ENCODE measurements at places on chromosomes 2 and 18.

DNA sequence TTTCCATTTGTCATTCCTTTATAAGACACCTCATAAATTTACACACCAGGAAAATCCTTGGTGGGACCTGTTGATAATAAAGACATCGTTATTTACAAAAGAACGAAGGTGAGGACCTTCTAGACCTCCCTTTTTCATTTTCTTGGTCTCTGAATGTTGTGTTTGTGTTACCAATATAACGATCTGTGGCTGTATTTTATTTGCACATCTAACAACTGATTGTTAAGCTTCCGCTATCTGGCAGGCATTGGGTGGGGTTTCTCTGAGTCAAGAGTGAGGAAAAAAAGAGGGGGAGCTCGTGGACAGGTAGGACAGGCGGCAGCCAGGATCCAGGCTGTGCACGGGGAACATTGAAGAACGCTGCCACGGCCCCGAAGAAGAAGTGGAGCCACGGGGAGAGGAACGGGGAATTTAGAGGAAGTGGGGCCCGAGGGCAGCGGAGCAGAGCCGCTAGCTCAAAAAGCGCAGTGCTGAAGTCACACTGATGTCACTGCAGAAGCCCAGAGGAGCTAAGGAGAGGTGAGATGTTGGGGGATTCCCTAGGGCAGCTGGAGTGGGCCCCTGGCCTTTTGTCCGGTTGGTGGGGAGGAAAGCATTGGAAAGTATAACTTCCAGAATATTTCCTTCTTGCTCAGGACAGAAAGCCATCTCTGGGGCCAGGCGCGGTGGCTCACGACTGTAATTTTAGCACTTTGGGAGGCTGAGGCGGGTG lies 20.9 kb upstream of the DNMT3A start:
- DNase-seq, result no peak

- DNase-seq, result peak; percentile 33
These were observed 412.1 kb downstream of the TSN start for GRCh38 chr2:122167515-122167914.

DNA sequence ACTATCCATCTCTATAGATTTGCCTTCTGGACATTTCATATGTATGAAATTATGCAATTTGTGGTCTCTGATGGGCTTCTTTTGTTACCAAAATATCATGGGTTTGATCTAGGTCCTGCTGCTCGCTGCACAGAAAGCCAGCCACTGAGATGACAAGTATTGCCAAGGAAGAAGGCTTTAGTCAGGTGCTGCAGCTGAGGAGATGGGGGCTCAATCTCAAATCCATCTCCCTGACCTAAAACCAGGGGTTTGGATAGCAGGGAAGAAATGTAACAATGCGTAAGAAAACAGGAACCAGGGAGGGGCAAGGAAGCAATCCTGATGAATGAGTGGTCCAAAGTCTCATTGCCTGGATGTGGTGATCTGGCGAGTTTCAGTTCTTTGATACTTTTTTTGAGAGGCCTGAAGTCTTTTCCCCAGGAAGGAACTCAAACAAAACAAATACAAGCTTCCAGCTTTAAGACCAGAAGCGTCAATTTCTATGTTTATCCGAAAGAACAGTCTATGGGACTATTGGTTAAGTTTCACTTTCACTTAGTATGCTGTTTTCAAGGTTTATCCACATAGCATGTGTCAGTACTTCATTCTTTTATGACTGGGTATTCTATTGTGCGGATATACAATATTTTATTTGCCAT lies 3.4 kb upstream of the CKAP2L start:
- DNase-seq, result no peak

DNA sequence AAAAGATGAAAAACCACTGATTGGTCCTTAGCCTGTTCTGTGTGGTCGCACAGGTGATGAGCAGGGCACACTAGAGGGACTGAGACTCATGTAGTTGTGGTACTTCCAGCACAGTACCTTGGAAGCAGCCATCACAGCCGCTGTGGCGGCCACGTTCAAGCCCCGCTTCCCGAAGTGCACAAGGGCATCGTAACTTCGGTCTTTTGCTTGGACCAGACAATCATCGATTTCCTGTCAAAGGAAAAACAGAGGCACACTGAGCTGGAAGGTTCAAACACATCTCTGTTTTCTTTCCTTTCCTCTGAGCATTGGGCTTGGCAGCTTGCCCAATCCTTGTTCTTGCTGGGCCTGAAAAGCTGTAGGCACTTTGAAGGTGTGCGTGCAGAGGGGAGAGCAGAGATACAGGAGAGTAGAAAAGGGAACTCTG lies 52.6 kb downstream of the MRPL35 start:
- peak; percentile 43 for DNase-seq

- no peak for DNase-seq
These were observed 57.8 kb upstream of the IGFBP2 start for GRCh38 chr2:216575465-216575864.

- no peak for DNase-seq
These were observed 80.5 kb downstream of the CTNNA2 start for GRCh38 chr2:79593237-79593867.

DNA sequence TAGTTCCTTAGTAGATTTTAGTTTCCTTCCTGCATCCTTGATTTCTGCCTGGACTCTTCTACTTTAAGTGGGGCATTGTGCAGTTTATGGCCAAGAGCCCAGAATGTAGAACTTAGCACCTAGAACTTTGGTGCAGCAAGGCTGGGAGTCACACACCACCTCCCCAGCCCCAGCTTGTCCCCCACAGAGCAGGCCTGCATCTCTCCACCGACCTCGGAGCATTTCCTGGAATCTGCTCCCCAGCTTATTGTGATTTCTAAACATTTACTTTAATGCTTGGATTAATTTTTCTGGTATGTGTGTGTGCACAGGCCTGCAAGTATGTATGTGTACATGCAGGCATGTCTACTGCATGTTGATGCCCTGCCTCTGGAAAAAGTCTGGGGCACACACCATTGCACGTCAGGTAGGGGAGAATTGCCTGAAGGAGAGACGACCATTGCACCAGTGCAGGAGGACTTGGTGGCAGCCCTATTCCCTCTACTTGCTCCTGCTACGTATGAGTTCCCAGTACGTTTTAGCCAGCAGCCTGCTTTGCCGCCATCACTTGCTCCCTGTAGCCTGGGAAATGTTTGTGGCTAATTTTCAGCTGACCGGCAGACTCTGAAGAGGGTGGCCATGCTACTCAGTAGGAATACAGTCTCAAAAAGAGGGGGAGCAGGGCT lies 419.9 kb upstream of the HS6ST1 start:
- no peak for DNase-seq

- DNase-seq, result peak; percentile 40
These were observed 155.9 kb downstream of the ESCO1 start for GRCh38 chr18:21444465-21445212.

GRCh38 chr2:201242571-201243277 lies 17.6 kb upstream of the CASP8 start:
- DNase-seq, result no peak

DNA sequence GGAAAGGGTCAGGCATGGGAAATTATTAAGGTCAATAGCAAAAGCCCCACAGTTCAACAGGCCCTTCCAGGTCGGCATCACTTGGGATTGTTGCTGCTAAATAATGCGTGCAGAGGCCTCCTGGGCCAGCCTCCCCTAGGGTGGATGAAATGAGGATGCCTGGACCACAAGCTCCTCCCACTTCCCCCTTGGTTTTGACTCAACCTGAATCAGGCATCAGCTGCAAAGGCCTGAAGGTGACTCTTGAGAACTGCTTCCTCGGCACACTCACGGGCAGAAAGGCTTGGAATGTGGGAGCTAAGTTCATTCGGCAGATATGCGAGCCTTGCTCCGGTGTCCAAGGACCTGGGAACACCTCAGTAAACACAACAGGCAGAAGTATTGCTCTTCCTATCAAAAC lies 69.3 kb downstream of the MBP start:
- no peak for DNase-seq

DNA sequence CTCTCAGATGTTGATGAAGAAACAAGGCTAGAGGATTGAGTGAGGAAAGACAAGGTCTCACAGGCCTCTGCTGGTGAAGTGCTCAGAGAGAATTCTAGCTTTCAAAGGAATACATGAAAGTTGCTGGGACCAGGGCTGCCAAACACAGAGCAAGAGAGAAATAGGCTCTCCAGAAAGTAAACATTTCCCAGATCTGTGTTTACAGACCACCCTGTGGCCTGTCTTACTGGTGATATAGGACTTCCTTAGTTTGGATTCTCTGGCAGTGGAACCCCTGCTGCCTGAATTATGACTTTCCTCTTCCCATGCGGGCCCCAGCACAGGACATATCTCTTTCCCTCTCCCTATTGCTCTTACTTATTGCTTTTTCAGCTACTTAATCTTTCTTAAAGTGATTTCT lies 64.5 kb downstream of the TACR1 start:
- no peak for DNase-seq

- DNase-seq, result no peak
These were observed 234.2 kb downstream of the ASXL3 start for GRCh38 chr18:33812186-33812585.

GRCh38 chr2:175282300-175282699 lies 100.8 kb upstream of the ATP5MC3 start:
- DNase-seq, result peak; percentile 87

- DNase-seq, result peak; percentile 68
These were observed 78.8 kb upstream of the ITGB6 start for GRCh38 chr2:160278879-160279177.

GRCh38 chr2:76870011-76870410 lies 652.2 kb downstream of the LRRTM4 start:
- DNase-seq, result peak; percentile 44

DNA sequence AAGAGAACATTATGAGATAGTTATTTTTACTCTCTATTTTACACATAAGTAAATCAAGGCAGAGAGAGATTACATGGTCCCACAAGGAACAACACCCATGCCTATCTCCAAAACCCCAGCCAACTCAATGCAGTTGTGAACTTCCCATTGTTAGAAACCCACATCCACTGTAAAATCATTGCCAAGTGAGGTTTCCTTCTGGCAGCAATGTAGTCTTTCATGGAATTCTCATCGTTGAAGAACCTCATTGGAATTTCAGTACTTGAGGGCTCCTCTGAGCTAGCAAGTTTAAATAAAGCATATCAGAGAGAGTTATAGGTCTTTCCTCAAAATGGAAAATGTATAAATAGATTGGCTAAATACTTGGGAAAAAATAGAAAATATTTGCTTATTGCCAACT lies 105.2 kb downstream of the RAD51AP2 start:
- DNase-seq, result no peak

DNA sequence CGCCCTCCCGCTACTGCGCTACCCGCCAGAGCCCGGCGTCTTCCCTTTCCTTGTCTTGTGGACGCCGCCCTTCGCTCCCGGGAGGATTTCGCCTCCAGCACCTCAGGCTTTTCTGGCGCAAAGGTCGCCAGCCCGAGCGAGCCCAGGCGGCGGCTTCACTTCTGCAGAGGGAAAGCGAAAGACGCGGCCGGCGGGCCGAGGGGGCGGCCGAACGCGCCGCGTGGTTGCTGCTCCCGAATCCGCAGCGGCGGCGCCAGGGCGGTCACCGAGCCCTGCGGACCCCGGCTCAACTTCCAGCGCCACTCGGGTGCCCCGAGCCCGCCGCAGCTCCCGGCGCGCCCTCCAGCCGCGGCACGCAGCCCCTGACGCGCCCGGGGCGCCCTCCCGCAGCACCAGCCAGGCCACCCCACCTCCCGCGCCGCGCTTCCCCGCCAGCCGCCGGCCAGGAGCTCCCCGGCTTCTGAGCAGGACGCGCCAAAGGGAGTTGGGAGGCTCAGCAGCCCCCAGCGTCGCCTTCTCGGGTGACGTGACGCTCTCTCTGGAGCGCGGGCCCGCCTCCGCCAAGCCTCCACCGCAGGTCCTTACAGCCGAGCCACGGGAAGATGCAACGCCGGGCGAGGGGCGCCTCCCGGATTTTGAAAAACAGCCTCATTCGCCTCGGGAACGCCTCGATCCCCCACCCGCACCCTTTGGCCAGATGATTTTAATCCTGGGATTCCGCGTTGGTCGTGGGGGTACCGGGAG lies 84.9 kb upstream of the EPB41L3 start:
- DNase-seq, result peak; percentile 81

GRCh38 chr18:2919600-2919999 lies 72.8 kb downstream of the EMILIN2 start:
- DNase-seq, result no peak

DNA sequence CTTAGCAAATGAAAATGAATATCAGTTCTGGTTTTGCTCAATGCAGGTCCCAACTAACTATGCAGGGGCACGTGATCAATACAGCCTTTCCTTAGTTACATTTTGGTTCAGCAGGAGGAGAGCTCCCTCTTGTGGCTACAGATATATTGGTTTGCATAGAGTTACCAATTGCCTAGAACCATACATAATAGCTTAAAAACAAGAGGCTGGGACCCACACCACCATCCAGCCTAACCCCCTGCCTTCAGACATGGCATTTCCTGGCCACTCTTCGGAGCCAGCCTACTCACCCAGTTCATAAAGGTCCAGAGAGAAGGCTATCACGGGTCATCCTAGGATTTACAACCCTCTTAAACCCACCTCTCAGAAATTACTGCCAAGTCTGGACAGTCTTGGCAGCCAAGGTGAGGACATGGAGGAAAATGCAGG lies 10.5 kb downstream of the CCDC93 start:
- DNase-seq, result peak; percentile 76
